Cerebellar nuclear complex (tissue), 1 donor: ENCODE measurements at places on chromosomes 13 and 19.

DNA sequence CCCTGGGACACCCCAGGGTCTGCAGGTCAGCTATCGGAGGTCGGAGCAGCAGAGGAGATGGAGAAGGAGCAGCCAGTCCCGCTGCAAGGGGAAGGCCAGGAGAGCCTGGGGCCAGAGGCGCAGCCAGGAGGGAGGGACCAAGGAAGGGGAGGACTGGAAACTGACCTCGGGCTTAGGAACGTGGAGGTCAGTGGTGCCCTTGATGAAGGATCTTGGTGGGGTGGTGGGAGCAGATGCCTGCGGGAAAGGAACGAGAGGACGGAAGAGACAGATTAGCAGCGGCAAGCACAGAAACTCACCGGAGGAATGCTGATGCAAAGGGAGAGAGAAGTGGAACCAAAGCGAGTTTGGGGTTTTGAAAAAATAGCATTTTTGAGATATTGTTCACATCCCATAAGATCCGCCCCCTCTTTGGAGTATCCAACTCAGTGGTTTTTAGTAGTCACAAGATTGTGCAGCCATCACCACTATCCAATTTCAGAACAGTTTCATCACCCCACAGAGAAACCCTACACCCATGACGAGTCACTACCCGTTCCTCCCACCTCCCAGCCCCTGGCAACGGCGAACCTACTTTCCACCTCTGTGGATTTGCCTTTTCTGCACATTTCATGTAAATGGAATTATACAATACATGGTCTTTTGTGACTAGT lies 22.1 kb downstream of the PLEKHF1 start:
- DNase-seq = no peak

- no peak for DNase-seq
Measured at GRCh38 chr19:10945264-10945663, 15.6 kb upstream of the SMARCA4 start.

GRCh38 chr13:48356750-48357149 lies 53.2 kb downstream of the RB1 start:
- no peak for DNase-seq

GRCh38 chr19:7924241-7924640 lies 1.7 kb downstream of the CTXN1 start:
- no peak for DNase-seq

GRCh38 chr13:41782086-41782485 lies 178.8 kb downstream of the VWA8 start:
- no peak for DNase-seq

- DNase-seq = no peak
Measured at GRCh38 chr13:78183732-78184131, 265.1 kb upstream of the EDNRB start.

- no peak for DNase-seq
Measured at GRCh38 chr13:30873499-30873898, 32.6 kb upstream of the MEDAG start.

- DNase-seq = no peak
Measured at GRCh38 chr13:44068169-44068568, 188.5 kb downstream of the LACC1 start.

- DNase-seq = no peak
Measured at GRCh38 chr13:44118881-44119280, 239.2 kb downstream of the LACC1 start.

DNA sequence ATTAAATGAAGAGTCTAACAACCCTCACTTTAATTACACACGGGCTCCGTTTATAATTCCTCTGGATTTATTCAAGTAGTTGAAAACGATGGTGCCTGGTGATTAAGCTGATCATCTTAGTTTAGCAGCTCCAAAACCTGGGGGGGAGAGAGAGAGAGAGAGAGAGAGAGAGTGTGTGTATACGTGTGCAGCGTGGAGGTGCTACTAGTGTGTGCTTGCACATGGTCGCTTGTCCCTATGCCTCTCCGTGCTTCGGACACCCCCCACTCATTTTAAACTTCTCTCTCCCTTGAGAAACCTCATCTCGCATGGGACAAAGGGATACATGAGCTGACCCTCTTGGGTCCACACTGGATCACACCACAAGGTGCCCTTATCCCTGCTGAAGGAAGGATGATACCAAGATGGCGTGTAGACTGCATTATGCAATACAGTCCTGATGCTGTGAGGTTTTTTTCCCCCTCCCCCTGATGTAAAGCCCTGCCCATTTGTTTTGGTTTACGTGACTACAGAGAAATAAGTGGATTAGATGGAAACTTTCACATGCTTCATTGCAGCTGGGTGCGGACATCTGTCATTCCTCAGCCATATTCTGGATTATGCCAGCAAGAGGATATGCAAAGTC lies 320.8 kb downstream of the ZNF536 start:
- no peak for DNase-seq

- DNase-seq = no peak
Measured at GRCh38 chr13:20609145-20609544, 42.2 kb downstream of the IFT88 start.

DNA sequence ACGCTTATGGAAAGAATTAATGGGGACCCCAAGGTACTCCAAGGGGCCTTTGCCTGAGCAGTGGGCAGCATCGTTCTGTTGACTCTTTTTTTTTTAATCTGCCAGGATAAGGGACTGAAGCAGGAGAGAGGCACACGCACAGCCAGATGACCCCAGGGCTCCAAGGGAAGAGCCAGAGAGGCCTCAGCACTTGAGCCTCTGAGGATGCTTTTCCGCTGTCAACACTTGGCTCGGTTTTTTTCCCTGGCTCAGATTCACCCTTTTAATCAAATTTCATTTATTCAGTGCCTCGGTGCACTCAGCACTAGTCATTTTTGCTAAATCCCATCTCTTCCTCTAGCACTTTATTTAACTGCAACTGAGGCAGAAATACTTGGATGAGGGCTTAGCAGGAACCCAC lies 226.3 kb downstream of the FGF9 start:
- DNase-seq = no peak

GRCh38 chr13:76874479-76874878 lies 11.7 kb downstream of the KCTD12 start:
- DNase-seq = no peak

DNA sequence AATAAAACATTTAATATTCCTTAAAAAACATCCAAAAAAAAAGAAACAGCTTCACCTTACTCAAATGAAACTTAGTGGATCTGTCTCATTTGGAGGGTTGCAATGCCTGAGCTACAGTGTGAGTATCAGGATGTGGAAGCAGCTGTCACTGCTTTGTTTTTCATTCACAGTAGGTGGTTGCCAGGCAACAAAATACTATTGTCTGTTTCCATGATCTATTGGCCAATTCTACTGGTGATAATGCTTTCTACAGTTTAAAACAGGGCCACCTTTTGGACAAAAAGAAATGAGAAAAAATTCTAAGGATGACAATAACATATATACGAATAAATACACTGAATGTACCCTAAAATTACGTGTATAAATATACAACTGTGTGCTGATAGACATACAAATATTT lies 3.0 kb downstream of the ENOX1 start:
- no peak for DNase-seq

DNA sequence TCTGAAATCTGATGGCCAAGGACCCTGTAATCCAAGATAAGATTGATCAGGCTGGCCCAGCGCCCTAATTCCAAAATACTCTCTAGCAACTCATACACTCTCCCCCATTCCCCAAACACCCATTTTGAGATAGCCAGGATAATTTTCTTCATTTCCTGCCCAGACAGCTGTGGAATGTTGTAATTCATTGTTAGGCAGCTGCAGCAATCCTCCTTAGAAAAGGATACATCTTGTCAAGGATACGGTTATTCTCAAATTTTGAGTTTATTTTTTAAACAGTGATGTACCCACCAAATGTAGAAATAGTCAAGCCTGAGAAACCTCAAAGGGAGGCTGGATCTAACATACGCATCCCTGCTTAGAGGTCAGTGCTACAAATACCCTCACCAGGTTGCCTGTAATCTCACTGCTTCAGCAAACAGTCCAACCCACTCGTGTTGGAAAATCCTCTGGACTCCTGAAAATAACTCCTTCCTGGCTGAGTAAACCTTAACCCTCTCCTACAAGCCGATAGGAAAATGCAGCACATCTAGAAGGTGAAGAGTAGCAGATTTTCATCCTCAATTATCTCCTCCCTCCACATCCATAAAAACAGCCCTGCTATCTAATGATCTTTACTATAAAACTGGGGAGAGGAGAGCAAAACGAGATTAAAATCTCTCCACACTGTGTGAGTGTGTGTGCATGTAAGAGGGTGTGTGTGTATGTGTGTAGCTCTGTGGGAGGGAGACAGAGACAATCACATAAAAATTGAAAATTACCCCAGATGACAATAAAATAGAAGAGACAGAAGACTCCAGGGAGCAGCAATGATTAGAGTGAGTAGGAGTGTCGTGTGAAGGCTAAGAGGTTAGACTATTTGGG lies 683.1 kb downstream of the DIAPH3 start:
- DNase-seq = no peak

DNA sequence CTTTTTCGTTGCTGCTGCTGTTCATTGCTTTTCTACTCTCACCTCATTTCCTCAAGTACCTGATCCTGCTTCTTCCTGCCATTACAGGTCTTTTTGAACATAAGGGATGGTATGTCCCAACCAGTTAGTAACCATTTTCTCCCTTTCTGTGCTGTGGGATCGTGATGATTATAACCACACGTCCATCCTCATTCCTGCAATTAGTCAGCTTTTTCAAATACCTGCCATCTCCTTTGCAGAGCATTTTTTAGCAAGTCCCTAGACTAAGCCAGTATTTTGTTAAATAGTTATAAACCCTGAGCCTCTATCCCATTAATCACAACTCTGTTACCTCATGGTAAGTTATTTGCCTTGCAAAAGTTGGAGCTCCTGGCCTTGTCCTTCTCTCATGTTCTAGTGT lies 109.2 kb downstream of the FNDC3A start:
- DNase-seq = no peak

DNA sequence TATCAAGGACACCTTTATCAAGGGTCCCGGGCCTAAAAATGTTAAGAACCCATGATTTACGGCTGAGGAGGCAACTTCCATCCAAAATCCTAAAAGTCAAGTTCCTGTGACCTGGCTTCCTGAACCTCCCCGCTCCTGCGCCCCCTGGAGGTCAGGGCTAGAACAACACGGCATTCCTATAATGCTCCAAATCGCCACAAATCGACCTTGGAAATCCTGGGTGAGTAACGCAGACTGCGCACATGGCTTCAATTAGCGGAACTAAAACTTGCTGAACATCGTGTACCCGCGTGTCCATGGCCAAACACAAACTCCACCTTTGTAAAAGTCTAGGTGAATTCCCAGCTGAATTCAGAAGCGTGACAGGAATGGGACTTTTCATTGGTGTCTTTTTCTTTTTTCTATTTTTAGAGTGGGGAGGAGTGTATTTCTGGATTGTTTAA lies 4.3 kb upstream of the C5AR1 start:
- no peak for DNase-seq

DNA sequence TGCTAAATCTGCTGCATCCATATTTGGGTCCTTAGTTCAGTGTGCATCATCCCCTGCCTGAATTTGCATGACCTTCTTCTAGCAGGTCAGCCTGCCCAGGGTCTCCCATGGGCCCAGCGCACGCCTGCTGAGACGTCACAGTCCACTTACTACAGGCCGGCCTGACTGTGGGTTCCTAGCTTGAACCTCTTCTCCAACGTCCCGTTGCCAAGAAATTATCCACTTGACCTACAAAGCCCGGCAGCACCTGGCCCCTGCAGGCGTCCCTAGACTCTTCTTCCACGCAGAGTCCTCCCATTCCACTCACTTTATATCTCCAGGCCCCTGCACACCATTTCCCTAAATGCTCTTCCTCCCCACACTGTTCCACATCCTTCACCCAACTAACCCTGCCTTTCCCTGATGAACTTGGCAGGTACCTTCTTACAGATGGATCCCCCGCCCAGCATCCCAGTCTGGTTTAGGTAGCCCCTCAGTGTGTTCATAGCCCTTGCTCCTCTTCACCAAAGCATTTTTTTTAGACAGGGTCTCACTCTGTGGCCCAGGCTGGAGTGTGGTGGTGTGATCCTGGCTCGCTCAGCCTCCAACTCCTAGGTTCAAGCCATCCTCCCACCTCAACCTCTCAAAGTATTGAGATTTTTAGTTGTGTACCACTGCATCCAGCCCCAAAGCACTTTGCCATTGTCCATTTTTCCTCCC lies 155.0 kb upstream of the SOX1 start:
- no peak for DNase-seq

DNA sequence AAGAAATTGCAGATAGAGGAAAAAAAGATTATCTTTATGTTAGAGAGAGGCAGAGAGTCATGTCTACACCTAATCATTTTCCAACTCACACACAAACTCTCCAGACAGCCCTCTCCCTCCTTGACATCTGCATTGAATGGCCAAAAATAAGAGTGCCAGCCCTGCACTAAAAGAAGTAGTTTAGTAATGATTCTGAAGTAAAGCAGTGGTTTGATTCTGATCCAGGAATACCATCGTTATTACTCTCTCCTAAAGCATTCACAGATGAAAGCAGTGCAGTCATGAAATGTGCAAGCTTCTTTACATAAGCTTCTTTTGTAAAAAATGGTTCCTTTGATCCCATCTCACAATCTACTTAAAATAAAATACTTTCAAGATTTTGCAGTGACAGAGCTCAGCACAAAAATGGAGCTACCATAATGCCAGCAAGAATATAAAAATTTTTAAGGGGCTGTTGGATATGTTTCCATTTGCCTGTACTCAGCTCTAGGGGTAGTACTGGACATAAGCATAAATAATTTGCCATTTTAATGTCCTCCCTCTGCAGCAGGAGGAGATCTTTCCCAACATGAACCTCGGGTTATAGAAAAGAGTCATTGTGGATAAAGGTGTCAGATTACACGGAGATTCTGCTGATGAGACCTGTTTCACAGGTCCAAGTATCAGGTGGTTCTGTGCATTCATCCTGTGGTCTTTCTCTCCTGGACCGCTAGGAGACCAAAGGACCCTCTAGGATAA lies 406.3 kb downstream of the DCT start:
- DNase-seq = no peak

DNA sequence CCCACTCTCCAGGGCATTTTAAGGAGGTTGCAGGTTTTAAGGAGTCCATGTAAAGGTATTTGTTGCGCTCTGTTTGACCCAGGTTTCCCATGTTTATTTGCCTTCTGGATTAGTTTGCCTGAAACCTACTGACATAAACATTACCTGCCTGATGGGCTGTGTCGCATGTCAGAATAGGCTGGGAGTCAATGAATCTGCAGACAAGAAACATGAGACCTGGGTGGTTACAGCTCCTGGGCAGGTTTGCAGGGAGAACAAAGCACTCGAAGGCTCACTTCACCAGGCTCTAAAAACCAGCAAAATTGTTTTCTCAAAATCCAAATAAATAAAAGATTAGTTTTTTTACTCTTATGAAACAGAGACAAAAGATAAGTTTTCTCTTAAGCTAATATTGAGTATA lies 114.4 kb upstream of the SERTM1 start:
- no peak for DNase-seq
